ENCODE measurements at places on chromosomes 7 and 10. TPM values are rescaled to one million over a fixed set of nuclear protein-coding genes. Genes with fewer than 3 reads are reported as not detected.

DNA sequence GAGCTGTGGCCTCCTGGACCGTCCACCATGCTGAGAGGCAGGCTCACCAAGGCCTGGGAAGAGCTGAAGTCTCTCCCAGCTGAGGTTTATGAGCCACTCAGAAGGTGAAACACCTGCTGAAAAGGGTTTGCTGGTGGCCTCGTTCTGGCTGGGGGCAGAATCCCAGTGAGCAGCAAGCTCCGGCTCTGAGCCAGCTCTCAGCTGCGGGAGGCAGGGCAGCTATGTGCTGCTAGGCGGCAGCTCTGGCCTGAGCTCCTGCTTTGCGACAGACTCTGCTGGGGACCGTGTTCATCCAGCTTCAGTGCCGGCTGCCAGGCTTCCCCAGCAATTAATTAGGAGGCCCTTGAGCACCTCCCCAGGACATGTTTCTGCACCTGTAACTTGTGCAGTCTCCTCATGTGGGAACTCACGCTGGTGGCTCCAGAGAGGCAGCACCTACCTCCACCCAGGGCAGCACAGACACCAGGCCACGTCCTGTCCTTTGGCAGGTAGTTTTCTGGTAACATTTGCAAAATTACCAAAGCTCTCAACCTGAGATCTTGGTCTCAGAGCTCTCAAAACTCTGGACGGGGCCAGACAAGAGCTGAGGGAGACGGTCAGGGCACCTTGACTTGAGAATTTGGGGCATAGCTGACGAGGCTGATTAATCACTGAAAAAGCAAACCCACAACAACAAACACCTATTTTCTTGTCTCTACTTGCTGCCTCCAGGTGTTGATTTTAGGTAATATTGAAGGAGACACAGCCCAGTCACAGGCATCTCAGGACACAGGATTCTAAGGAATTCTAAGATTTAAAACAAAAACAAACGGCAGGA, 185.0 kb downstream of the TCERG1L start:
- no peak for DNase-seq

GRCh38 chr7:4714767-4715409, 32.8 kb downstream of the FOXK1 start:
- DNase-seq = no peak

The GHRHR gene
- total RNA-seq = not detected

The TMEM196 gene
- total RNA-seq = not detected

- no peak for DNase-seq
These were observed 60.9 kb downstream of the SLC35B4 start for GRCh38 chr7:134255814-134256213.

DNA sequence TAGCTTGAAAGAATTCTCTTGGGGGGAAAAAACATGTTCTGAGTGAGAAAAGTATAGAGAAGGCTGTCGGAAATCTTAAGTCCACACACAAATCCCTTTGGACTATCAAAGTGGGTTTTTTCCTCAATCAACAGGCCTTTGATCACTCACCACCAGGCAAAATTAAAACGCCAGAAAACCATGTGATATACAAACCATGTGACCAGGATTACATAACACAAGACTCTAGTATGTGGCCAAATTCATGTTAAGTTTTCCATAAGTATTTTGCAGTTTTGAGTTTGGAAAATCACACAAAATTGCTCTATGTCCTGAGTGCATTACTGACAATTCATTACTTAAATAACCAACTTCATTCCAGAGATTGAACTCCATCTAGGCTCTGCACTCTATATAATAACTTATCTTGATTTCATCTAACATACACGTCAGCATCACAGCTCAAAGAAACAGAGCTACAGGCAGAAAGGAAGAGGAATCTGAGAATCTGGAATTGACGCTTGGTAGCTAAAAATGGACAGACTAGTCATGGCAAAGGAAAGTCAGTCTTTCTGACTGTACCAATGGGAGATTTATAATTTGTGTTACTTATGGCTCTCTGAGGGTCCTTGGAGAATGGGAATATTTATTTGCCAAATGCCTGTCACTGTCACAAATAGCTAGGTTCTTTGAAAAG, 383.5 kb downstream of the SFMBT2 start:
- DNase-seq = no peak

- peak; percentile 91 for DNase-seq
These were observed 108.4 kb upstream of the ZMIZ1 start for GRCh38 chr10:78960316-78960800.

DNA sequence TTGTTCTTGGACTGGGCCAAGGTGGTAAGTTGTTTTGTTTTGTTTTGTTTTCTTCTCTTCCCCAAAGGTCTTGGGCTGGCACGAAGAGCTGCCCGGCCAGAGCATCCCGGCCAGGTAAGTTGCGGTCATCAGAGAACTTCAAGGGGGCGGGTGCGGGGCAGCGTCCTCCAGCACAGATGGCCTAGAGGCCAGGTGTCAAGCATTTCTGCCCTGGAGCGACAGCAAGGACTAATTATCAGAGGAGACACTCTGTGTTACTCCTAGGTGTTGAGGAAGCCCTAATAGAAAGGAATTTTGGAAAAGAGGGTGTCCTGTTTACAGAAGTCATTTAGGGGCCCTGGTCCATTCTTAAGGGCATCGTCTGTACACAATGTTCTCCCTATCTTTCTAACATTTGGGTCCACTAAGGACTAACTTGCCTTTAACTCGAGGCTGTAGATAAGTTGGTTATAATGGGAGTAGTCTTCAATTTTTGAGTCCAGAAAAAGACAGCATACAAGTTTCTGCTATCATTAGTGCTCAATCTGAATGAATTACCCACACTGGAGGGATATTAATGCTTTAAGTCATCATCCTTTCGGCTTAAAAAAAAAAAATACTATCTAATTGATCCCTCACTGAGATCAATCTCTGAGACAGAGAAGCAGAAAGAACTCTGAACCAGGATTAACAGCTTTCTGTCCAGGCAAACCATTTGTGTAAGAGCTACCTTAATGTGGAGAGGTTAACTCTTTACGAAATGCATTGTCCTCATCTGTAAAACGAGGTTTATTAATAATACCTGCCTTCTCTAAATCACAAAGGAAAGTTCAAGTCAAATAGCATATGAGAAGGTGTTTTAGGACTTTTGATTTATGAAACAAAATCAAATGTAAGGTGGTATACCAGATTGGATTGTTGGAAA, 1.5 kb downstream of the ITGB8 start:
- DNase-seq = no peak
